NCI-H345 (cell line): ENCODE measurements at places on chromosomes 5 and 9.

GRCh38 chr9:135876936-135877335 is 30.4 kb downstream of the CAMSAP1 start:
- DNase-seq = no peak

DNA sequence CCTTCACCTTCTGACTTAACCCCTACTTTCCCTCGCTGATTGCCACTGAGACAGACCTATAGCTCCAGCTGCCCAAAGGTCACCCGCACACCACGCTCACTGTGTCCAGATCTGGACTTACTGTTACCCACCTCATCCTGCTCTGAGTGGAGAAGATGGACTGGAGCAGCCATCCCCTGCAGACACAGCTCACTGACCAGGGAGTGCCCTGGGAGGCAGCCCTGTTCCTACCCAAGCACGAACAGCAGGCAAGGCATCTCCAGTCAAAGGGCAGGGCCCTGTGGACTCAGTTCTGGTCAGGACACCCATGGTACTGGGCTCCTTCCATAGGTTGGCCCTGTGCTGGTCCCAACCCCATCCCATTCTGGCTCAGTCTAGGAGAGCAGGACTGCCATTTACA is 9.5 kb upstream of the BARX1 start:
- no peak for DNase-seq

- no peak for DNase-seq
These were observed 1554.1 kb downstream of the EFNA5 start for GRCh38 chr5:106116682-106117081.

- DNase-seq = no peak
These were observed 83.0 kb upstream of the PRLR start for GRCh38 chr5:35313291-35313690.

DNA sequence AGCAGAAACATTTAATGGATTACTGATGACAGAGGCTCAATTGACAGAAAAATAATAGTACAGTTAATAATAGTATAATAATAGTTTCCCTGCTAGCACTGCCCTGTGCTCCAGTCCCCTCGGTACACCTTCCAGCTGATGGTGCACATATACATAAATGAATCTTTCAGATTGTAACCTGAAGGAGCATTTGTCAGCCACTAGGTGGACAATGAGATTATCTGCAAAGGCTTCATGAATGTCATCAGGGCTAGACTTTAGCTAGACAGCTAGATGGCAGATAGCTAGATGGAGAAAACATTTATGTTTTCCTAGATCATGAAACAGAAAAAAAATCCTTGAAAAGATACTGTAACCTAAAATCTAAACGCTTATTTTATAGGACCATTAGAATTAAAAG is 304.4 kb upstream of the SMC2 start:
- DNase-seq = no peak

- no peak for DNase-seq
These were observed 171.0 kb downstream of the ARRDC3 start for GRCh38 chr5:91211997-91212713.

DNA sequence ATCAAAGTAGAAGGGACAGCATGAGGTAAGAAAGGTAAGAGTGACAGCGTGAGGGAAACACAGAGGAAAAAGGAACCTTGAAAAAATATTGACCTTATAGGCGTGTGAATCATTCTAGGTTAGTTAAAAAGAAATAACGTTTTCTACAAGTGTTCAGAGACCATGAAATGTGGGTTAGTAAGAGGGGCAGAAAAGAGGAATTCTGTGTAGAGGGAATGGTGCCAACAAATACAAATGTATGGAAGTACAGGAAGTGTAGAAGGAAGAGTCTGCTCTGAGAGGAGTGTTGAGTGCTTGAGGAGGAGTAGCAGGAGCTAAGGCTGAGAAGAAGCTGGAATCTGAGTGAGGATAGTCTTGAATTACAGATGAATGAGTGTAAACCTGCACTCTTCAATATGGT is 418.6 kb upstream of the RIOK2 start:
- no peak for DNase-seq

- peak; percentile 76 for DNase-seq
These were observed 1203.2 kb downstream of the CDH12 start for GRCh38 chr5:21649969-21650368.

DNA sequence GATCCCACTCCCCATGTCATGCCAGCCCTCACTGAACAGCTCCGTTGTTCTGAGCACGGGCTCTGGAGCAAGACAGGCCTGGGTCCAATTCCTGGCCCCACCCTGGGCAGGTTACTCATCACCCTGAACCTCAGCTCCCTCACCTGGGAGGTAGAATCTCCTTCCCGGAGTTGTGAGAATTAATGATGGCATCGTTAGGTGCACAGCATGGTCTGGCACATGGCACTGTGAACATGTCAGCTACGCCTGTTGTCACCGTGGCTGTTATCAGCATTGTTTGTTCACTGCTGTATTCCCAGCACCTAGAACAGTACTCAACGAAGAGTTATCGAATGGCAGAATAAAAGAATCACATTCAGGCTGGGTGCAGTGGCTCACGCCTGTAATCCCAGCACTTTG is 43.0 kb downstream of the LRSAM1 start:
- DNase-seq = no peak

GRCh38 chr5:28216939-28217360 is 1178.6 kb upstream of the CDH9 start:
- DNase-seq = no peak

- no peak for DNase-seq
These were observed 323.3 kb upstream of the SLC30A5 start for GRCh38 chr5:68770551-68770950.

DNA sequence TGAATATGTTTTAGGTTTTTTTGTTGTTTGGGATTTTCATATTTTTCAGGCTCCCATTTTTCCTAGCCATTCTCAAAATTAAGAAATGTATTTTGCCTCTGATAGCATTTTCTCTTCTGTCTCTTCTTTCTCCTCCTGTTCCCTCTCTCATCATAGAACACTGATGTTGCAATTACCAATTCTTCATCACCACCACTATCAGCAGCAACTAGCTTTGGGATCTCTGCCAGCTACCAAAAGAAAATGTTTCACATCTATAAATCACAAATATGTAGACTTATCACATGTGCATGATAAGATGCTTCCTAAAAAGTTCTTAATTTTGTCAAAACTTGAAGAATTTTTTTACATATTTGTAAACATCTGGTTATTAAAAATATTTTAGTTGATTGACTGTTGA is 887.1 kb downstream of the MAT2B start:
- no peak for DNase-seq

DNA sequence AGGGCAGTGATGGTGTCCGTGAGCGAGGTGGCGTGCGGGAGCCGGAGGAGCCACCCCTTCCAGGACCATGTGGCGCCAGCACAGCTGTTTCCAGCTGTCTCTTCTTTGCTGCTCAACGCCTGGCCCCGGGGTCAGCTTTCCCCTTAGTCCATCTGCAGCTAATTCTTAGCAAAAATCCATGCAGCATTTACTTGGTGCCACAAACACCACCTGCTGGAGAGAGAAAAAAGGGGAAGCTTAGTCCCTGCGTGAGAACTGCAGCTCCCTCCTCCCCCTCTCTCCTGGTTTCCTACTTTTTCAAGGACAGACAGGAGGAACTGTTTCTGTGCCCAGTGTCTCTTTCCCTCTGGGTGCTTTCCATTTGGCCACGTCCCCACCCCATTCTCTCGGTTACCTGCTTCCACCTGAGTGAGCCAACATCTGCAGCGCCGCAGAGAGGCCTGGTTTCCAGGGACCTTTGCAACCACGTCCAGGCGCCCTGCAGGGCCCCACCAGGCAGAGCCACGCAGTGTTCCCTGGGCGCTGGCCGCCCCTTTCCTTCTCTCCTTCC is 3.4 kb downstream of the SLC6A19 start:
- no peak for DNase-seq

GRCh38 chr9:135813671-135814290 is 93.6 kb downstream of the CAMSAP1 start:
- DNase-seq = no peak

DNA sequence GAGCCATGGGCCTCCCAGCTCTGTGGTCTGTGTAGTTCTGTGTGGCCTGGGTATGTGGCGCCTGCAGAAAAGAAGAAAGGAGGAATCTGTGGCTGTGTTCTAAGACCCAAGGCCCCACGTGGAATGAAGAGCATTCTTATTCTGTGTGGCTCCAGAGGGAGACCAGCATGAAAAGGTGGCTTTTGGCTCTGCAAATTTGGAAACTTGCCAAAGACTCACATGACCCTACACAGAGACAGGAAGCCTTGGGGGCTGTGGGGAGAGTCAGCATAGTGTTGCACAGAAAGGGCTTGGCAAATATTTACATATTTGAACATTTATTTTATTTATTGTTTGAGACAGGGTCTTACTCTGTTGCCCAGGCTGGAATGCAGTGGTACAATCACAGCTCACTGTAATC is 193.3 kb downstream of the TMEM38B start:
- DNase-seq = peak; percentile 48

- DNase-seq = no peak
These were observed 224.7 kb downstream of the GDNF start for GRCh38 chr5:37615184-37615583.

DNA sequence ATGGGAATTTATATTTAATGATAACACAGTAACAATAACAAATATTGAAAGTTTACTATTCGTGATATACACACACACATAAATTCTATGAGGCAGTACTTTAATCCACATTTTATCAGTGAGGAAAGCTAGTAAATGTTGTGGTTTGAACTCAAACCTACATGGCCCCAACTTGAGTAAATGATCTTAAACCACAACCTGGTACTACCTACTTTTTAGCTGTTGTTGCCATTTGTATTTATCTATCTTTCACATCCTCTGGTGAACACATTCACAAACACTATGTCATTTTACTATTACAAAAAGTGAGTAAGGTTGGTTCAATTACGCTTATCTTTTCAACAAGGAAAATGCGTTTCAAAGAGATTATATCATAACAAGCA is 186.1 kb downstream of the SMC2 start:
- no peak for DNase-seq

- no peak for DNase-seq
These were observed 77.5 kb upstream of the FBN2 start for GRCh38 chr5:128615578-128615977.

- peak; percentile 65 for DNase-seq
These were observed 151.7 kb upstream of the MPDZ start for GRCh38 chr9:13431222-13431536.

DNA sequence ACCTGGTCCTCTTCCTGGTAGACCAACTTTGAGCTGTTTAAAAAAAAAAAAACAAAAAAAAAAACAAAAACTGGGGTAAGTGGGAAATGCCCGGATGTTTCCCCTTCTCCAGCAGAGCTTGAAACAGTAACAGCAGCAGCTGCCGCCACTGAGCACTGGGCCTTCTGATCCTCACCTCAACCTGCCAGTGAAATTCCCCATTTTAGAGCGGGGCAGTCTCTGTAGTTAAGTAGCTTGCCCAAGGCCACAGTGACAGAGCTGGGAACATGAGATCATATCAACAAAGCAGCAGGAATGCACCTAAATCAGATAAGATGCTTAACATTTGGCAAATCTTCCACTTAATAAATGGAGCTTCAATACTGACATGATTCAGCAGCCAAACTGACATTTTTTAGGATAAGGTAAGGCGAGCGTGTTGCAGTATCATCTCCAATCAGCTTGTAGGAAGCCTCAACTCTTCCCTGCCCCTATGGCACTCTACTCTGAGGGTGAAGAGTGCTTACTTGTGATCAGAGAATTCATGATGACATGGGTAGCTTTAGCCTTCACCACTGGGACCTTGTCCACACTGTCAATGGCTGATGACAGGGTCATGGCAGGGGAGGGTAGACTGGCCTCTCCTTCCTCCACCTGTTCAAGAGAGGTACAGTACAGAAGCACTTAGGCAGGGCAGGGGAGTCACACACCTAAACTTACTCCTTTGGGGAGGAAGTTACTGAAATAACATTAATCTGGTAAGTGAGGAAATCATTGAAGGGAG is 9.3 kb downstream of the KIAA1191 start:
- DNase-seq = no peak

- no peak for DNase-seq
These were observed 145.6 kb downstream of the HSD17B3 start for GRCh38 chr9:96156171-96156974.

DNA sequence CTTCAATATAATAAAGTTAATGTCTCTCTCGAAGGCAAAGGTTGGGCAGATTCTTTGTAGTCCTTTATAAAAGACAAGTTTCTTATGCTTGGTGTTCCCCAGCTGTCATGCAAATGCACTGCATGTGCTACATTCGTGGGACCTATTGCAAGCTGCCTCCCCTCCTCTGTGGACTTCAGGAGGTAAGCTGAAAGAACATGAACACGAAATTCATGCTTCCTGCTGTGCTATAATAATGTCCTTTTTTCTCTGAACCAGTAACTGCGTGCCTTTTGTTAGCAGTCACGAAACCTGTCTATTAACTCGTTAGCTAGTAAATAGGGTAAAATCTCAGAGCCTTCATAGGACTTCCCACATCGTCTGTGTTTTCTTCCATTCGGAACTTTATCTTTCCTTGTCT is 363.5 kb downstream of the CDH9 start:
- DNase-seq = peak; percentile 66

- DNase-seq = no peak
These were observed 16.2 kb upstream of the UGT3A1 start for GRCh38 chr5:36007366-36007765.

- peak; percentile 35 for DNase-seq
These were observed 22.1 kb upstream of the TPD52L3 start for GRCh38 chr9:6305954-6306563.

DNA sequence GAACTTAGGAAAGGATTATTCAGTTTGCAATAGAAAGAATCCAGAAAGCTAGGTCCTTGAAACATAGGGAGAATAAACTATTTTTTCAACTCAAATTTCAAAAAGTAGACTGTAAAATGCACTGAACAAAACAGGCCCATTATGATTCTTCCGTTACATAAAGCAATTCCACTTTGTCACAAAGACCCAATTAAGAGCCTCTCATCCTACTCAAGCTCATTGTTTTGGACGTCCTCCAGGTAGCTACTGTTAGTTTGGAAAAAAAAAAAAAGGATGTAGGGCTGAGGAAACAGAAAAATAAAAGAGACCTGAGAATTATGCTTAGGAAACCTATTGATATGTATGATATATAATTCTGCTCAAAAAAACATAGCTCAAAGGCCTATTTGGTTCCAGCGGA is 74.0 kb downstream of the DIRAS2 start:
- peak; percentile 40 for DNase-seq

DNA sequence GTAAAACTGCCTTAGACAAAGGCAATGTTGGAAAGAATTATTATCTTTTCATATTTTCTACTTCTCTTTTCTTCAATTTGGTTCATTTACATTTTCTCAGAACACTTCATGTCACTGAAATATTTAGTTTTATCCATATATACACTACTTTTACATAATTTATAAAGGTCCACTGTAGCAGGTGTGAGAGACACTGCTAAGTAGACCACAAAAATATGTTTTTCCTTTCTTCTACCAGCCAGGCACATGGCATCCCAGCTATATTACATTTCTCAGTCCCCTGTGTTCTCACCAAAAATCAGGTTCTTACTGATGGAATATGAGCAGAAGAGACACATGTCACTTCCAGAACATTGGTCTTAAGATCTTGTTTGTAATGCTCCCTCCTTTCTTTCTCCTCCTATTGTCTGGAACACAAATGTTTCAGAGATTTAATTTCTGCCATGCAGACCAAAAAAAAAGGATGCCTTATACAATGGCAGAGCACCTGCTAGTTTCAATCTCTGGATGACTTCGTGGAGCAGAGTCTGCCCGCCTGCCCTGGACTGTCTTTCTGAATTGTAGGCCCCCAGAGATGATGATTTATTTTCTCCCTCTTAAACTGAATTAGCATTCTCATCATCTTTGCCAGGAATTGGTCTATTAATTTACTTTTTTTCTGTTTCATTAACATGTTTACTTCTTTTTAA is 125.4 kb upstream of the ACOT12 start:
- DNase-seq = no peak

GRCh38 chr5:156704139-156704538 is 146.0 kb upstream of the PPP1R2B start:
- DNase-seq = no peak

GRCh38 chr5:122954719-122955118 is 81.8 kb downstream of the PPIC start:
- DNase-seq = no peak
